ENCODE measurements at places on chromosomes 6 and 20.

GRCh38 chr20:38065764-38066375 is 32.3 kb downstream of the RPRD1B start:
- no peak for DNase-seq

GRCh38 chr6:137590684-137591083 is 96.5 kb upstream of the OLIG3 start:
- no peak for DNase-seq

GRCh38 chr20:36465109-36466080 is 75.9 kb upstream of the MYL9 start:
- DNase-seq, result peak; percentile 28

DNA sequence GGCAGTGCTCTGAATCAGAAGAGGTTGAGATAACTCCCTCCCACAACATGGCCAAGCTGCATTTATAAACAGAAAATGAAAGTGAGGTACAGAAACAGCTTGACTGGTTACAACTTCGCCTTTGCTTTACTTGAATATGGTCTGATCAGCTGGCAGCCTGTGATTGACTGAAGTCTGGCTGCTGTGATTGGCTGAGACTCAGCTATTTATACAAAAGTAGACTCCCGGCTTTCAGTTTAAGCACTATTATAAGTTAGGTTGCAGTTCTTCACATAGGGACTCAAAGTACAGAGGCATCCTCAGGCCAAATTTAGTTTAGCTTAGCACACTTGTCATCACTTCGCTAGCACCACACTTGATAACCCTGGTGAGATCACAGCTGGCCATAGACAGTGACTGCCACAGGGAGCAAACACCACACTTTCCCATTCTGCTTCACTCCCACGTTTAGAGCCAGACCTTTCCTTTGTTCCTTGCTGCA is 362.6 kb downstream of the EPM2A start:
- DNase-seq, result peak; percentile 67

DNA sequence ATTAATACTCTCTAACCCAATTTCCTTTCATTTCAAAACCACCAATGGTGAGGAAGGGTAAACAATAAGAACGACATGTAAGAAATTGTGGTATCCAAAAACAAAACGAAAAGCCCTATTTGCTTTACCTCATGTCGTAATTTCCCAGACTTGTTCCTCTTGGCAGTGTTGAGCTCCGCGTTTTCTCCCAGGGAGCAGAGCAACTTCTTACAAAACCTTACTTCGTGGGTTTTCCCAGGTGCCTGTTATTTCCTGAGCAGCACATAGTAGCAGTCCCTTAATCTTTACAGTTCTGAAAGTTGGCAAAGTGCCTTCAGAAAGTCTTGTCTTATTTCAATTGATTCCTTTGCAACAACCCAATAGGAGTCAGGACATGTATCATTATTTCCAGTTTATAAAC is 207.9 kb upstream of the MARCKS start:
- no peak for DNase-seq

- no peak for DNase-seq
Observed at GRCh38 chr6:106539936-106540335, 89.4 kb downstream of the RTN4IP1 start.

DNA sequence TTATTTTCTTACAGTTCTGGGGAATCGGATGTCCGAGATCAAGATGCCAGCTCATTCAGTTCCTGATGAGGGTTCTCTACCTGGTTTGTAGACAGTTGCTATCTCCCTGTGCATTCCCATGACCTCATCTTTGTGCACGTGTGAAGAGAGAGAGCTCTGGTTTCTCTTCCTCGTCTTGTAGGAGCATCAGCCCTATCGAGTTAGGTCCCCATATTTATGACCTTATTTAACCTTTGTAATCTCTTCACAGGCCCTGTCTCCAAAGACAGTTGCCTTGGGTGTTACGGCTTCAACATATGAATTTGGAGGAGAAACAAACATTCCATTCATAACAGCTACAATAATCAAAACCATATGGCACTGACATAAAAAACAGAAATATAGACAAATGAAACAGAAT is 455.3 kb downstream of the HACE1 start:
- DNase-seq, result no peak

GRCh38 chr6:137550535-137550934 is 56.3 kb upstream of the OLIG3 start:
- no peak for DNase-seq

- DNase-seq, result no peak
Observed at GRCh38 chr6:67880939-67881705, 754.0 kb upstream of the ADGRB3 start.

GRCh38 chr6:56802584-56802983 is 152.3 kb upstream of the BEND6 start:
- DNase-seq, result no peak

GRCh38 chr6:5732496-5732895 is 274.2 kb downstream of the NRN1 start:
- DNase-seq, result no peak

GRCh38 chr20:20399531-20400500 is 31.9 kb downstream of the INSM1 start:
- no peak for DNase-seq

DNA sequence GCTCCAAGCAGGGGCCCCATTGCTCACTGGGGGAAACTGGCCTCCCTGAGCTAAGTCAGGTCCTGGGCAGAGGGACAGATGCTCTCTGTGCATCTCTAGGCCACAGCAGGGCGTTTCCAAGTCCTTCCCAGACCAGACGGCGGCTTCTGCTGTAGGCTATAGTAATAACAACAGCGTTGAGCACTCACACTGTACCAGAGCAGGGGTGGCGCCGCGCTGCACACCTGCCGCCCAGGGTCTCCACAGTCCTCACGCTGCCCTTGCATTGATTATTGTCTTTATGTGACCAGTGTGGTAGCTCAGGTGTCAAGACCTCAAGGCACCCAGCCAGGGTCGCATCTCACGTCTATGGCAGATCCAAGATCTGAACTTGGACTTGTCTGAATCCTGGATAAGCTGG is 14.9 kb upstream of the CCN5 start:
- DNase-seq, result no peak

- no peak for DNase-seq
Observed at GRCh38 chr6:134466771-134467525, 149.0 kb upstream of the SGK1 start.

DNA sequence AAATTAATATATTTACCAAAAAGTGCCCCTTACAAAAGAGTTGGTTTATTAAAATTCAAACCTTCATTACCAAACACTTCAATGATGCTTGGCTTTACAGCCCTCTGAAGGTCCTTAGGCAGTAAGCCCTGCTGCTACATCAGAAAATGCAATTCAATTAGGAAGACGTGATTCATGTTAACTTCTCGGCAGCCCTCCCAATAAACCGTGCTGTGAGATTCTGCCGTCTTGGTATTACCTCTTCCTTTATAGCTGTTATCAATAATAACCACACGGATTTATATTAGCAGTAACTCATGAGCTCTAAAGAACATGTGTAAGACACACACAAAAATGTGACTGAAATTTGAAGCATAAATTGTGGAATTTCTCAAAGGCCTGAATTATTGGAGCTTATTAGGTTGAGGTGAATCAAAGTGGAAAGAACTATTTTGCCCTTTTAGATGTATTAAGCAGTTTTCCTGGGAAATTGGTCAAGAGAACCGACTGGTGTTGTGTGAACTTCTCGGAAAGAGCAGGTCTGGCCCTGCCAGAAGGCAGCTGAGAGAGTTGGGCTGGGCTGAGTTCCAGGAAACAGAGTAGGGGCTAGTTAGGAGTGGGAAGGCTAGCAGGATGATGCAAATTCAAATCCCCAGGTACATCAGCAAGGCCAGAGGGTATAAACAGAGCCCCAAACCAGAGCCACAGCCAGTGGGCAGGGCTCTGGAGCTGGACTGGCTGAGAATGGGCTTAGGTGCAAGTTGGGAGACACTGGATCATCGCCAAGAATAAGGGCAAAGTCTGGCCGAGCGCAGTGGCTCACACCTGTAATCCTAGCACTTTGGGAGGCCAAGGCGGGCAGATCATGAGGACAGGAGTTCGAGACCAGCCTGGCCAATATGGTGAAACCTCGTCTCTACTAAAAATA is 33.1 kb downstream of the FGD2 start:
- DNase-seq, result no peak

GRCh38 chr6:164911873-164912580 is 397.4 kb downstream of the C6orf118 start:
- DNase-seq, result no peak

DNA sequence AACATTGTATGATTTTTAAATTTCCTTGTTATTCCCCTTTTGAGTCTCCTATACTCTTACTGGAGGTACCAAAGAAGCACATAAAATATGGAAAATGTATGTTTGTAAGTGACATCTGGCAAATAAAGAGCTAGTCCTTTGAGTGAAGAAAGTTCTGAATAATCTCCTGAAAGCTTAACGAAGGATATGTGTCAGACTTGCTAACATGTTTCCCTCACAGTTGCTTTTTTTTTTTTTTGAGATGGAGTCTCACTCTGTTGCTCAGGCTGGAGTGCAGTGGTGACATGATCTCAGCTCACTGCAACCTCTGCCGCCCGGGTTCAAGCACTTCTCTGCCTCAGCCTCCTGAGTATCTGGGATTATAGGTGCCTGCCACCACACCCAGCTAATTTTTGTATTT is 63.6 kb downstream of the STK4 start:
- no peak for DNase-seq

GRCh38 chr6:140027219-140027618 is 652.8 kb upstream of the CITED2 start:
- no peak for DNase-seq

DNA sequence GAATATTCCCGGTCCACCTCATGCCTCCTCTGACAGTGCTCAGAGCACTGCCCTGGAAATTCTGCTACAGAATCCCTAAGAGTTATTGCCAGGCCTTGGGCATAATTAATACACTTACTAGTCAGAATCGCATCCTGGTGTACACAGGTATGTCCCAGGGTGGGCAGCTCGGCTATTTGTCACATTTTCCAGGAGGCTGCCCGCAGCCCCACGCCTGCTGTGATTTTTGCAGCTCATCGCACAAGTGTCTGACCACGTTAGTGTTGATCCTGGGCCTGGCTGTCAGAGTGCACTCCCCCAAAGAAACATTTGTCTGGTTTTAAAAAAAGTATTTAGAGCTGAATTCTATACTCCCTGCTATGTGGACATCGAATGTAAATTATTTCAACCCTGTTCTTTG is 105.4 kb downstream of the CD83 start:
- no peak for DNase-seq

DNA sequence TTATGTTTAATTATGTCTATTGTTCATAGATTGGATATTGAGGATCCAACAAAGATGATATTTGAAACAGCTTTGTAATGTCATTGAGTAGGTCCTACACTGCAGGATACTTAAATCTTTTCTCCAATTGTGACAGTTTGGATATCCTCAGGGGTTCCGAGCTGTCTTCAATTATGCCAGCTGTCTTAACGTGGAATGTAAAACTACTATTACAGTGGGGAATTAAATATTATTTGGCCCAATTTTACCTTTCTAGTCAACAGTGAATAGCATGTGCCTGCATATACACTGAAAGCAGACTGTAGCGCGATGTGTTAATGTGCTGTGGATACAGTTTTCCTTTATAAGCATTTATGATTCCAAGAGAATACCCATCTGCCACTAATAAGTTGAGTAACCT is 156.9 kb downstream of the GRIK2 start:
- no peak for DNase-seq

- DNase-seq, result no peak
Observed at GRCh38 chr6:15346315-15346714, 100.4 kb downstream of the JARID2 start.

DNA sequence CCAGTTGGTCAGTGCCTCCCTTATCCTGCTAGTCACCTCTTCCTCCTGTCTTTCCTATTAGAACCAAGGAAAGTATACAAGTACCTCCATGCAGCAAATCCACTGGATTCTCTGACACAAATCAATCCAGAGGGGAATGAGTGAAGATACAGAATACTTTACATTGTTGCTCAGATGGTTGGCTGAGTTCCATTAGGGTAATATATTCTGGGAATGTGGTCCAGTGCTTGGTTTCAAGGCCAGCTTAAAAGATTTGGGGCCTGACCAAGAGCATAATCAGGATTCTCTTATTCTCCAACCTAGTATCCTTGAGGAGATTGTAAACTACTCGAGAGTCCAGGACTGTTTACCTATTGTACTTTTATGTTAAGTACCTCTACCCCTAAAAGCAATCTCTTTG is 23.0 kb downstream of the CARMIL1 start:
- DNase-seq, result no peak

GRCh38 chr20:10366898-10367692 is 66.9 kb downstream of the MKKS start:
- DNase-seq, result no peak

DNA sequence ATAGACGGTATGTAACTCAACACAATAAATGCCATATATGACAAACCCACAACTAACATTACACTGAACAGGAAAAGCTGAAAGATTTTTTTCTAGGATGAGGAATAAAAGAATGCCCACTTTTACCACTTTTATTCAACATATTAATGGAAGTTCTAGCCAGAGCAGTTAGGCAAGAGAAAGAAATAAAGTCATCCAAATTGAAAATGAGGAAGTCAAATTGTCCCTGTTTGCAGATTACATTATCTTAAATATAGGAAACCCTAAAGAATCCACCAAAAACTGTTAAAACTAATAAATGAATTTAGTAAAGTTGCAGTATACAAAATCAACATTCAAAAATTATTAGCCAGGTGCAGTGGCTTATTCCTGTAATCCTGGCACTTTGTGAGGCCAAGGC is 24.6 kb upstream of the ADGB start:
- DNase-seq, result no peak

DNA sequence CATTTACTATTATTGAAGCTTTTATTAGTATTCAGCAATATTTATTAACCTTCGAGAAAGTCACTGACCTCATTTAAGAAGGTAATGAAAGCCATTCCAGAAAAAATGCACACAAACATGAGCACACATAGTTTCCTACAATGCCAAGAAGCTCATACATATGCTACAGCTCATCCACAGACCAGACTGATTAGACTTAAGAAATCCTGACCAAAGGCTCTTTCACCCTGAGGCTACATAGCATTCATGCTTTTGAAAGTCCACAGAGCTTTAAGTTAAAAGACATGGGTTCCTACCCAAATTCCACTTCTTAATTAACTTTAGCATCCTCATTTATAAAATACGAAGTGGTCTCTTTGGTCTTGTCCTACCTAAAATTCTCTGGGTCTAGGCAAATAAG is 430.4 kb downstream of the TBC1D32 start:
- DNase-seq, result no peak

DNA sequence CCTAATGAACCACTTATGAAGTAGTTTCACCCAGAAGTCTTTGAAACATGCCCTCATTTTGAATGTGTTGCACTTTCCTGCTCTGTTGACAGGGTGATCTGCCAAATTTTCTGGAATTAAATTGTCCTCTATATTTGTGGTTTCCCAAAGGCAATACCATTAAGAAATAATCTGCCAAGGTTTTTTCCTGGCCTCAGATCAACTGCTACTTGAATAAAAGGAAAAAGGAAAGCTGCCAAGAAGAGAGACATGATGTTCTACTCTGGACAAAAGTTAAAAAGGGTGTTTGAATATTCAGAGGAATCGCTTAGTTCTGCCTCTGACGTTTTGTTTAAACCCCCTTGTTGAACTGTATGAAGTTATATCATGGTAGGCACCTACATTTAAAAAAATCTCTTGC is 37.4 kb upstream of the ARMH2 start:
- DNase-seq, result no peak

GRCh38 chr6:100518588-100518987 is 53.9 kb upstream of the SIM1 start:
- no peak for DNase-seq

GRCh38 chr6:71029555-71029954 is 72.7 kb upstream of the B3GAT2 start:
- DNase-seq, result no peak

Measured in CD4-positive, alpha-beta T cell treated with Interleukin-21 for 1 hour (primary cell).